ENCODE measurements at places on chromosomes 4 and X. TPM values are rescaled to one million over a fixed set of nuclear protein-coding genes. Genes with fewer than 3 reads are reported as not detected.
A peak's percentile ranks its signal among the peaks of the same experiment; 100 is the strongest.

Gene MAGEB1
- total RNA-seq, result not detected

DNA sequence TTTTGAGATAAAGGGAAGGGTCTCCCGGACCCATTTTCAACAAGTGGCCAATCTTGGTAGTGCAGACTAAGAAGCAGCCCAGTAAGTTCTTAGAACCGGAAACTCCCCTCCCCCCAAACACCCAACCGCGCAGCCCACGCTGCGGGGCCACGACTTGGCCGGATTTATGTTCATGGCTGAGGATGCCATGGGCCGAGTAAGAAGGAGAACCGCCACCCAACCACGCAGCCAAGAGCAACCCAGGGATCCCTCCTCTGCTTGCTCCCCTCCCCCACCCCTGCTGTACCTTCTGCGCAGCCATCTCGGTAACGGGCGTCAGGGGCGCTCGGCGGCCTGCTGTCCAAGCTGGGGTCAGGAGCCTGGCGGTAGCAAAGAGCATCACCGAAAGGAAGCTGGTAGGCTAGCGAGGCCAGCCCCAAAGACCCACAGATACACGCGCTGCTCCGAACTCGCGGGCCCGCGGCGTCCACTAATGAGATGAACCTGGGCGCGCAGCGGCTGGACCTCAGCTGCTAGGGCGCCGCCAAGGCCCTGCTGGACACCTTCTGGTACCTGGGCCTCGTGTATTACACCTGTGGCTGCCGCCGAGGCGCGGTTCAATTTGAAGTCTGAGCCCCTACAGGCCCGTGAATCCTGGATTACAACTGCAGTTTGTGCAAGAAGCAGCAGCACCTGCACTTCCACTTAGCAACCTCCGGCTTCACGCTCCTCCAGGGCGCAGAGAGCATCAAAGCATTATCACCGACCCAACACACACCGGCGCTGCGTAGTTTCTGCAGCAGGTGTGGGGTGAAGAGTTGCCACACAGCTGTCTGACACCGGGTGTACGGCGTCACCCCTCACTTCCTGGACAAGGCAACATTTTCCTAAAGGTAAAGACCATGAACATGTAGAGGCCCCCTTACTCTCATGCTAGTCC lies 63.4 kb downstream of the NUDT10 start:
- H3K27ac ChIP-seq, result no peak overlapping the region
- no peaks in the 10 kb centered on the region for H3K36me3 ChIP-seq
- peak overlapping the region; percentile 28 for H3K4me3 ChIP-seq
- H3K27me3 ChIP-seq, result peaks cover 51% of the 10 kb centered on the region

- no peaks in the 10 kb centered on the region for H3K27me3 ChIP-seq
- H3K4me3 ChIP-seq, result no peak overlapping the region
These were observed 8.0 kb downstream of the SLC9B1 start for GRCh38 chr4:103011378-103012025.

DNA sequence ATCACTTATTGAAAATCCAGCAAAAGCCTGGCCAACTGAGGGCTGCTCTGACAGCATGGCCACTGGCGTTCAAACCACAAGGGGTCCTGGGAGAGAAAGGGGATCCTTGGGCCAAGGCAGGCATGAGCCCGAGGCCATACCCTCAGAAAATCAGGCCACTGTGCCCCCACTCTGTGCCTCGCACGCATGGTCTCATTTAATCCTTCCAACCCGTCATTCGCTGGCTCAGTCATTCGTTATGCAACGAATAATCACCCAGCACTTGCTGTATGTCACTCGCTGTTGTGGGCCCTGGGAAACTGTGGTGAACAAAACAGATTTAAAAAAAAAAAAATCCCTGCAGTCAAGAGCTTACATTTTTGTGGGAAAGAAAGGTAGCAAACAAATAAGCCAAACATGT lies 112.7 kb downstream of the BCOR start:
- H3K4me3 ChIP-seq, result no peak overlapping the region
- peaks cover 2% of the 10 kb centered on the region for H3K27me3 ChIP-seq
- DNase-seq, result no peak
- no peak overlapping the region for H3K27ac ChIP-seq
- no peaks in the 10 kb centered on the region for H3K4me1 ChIP-seq

DNA sequence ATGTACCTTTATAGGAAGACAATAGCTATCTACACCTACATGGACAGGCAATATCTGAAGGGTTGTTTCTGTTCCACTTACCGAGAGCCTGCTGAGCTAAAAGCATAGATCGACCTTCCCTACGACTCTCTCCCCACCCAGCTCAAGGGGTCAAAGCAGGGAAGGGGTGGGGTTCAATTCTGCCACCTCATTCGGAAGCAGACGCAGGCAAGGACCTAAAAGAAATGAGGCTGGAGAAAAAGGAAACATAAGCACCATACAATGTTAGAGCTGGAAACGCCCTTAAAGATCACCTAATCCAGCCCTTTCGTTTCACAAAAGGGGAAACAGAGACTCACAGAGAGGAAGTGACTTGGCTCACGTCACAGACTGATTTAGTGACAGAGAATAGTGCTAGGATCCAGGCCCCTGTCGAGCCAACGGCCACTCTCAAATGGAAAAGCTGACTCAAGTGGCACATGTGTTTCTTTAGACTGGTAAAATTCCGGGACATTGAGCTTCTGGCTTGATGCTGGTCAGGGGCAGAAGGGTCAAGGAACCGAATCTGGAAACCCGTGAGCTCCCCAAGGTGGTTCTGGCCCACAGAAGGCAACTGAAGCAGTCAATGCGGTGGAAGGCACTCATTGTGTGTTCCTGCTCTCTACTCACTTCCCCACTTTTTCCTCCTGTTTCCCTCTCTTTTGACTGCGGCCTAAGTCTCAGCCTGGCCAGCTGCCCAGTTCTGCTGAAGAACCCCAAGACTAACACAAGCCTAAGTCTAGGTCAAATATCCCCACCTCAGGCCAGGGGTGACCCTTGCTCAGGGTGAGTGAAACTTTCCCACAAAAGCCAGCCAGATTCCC lies 7.5 kb downstream of the SEPTIN6 start:
- no peak for DNase-seq
- peak overlapping the region; percentile 65 for H3K27ac ChIP-seq
- H3K4me3 ChIP-seq, result no peak overlapping the region
- H3K4me1 ChIP-seq, result peaks cover 3% of the 10 kb centered on the region
- no peaks in the 10 kb centered on the region for H3K36me3 ChIP-seq

All from breast epithelium (tissue), 4 donors.